ENCODE measurements at places on chromosomes 1 and 21. TPM values are rescaled to one million over a fixed set of nuclear protein-coding genes. Genes with fewer than 3 reads are reported as not detected.

The CLCNKA gene
- 13.8 TPM for polyA plus RNA-seq

The ZNF593OS gene
- polyA plus RNA-seq = 1.4 TPM

GRCh38 chr1:213276236-213276635 lies 225.2 kb downstream of the RPS6KC1 start:
- no peak for DNase-seq

GRCh38 chr1:27366411-27367159 lies at the start of gene MAP3K6:
MAP3K6 (minus strand) TSS chr1:27366961; CDS start chr1:27366597, 364 bp downstream.
- DNase-seq = no peak

DNA sequence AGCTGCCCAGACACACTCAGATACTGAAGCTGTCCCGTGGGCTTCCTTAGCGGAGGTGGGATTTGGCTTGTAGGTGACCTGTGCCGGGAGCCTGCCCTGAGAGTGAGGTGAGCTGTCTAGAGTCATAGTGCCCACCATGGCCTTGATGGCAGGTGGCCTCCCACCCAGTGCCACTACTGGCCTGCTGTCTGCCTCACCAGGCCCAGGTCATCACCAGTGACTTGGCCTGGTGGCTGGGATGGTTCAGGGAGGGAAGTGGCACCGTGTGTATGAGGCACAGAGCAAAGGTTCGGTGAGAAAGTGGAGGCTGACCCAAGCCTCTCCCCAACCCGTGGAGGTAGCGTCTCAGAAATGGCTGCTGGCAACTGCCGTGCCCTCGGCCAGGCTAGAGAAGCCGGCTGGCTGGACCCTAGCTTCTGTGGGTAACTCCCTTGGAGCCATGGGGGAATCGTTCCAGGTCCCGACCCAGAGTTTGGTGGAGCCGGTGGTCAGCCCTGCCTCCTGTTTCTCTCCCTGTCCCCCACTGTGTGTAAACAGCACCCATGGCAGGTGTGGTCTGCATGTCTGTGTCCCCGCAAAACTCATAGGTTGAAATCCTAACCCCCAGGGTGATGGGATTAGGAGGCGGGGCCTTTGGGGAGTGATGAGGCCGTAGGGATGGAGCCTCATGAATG lies 155.4 kb upstream of the C1orf174 start:
- DNase-seq = no peak

DNA sequence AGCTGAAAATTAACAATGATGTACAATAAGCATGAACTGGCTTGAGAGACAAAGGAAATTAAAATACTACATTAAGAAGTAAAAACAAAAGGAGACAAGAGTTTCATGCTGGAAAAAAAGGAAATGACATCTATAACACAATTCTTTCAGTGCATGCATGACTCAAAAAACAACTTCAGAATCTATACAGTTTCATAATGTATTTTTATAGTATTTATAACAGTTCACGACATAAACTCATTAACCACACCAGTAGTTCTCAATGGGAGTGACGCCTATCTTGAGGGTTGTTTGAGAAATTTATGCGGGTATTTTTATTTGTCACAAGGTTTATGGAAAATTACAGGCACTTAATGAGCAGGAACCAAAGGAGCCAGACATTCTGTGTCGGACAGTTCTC lies 168.5 kb downstream of the SMYD3 start:
- DNase-seq = no peak

Data from left renal cortex interstitium (tissue), 4 donors.